Stimulated activated CD4-positive, alpha-beta T cell treated with anti-CD3 and anti-CD28 coated beads, TNF-alpha, amount 100 ng/mL, for 24 hours (primary cell): ENCODE measurements at places on chromosomes 3 and 15.

DNA sequence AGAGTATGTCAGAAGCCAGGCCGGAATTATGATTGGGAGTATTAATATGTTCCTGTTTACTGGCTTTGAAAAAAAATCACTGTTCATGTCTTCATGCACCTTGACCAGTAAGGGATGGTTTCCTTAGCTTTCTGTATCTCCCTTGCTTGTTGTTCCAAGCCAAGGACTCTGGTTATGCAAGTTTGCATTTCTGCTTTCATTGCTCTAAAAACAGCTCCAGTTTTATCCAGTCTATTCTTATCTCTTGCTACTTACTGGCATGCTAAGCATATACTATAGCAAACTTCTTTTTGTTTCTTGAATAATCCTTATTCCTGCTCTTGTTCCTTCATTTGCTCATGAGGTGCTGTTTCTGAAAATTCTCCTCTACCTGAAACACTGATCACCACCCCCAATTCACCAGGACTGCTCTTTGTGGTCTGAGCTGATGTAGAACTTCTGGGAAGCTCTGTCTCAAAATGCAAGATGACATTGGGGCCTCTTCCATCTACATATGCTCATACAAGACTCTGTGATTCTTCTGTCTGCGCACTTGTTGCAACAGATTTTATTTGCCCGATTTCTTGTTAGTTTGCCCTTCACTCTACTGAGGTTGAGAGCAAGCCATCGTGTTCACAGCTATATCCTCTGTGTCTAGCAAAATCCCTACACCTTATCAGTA lies 173.0 kb downstream of the EBLN2 start:
- no peak for DNase-seq

GRCh38 chr3:1462856-1463450 lies 370.1 kb downstream of the CNTN6 start:
- no peak for DNase-seq

DNA sequence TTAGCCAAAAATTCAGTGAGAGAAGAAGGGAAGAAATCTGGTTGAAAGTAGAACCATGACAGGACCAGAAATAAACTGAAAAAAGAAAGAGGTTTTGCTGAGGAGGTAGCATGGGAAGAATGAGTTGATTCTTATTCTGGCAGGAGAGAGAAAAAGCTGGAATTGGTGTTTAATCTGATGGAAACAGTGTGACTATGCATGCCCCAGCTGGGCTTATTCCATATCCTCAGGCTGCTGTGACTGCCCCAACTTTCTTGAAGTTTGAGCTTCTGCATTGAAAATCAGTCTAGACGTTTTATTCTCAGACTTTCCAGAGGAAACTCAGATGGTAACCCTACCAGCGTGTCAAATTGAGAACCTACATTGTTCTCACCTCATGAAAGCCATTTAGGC lies 352.5 kb upstream of the DCBLD2 start:
- no peak for DNase-seq

DNA sequence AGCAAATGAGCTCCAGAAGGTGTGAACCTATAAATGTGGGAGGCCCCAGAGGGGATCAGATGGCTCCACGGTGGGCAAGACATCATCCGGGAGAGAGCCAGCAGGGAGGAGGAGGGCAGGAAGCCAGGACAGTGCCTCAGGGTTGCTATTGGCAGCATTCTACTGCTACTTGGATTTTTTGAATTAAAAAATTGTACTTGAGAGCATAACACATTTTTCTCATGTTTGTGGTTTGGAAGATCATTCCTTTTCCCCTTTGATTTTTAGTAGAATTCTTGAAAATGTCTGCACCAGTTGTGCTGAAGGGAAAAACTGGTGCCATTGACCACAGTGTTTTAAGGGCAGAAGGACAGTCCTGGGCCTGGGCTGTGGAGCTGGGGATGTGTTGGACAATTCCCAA lies 59.2 kb downstream of the LYZL4 start:
- DNase-seq, result no peak

- no peak for DNase-seq
These were observed 677.8 kb upstream of the ROBO1 start for GRCh38 chr3:80445641-80446040.

DNA sequence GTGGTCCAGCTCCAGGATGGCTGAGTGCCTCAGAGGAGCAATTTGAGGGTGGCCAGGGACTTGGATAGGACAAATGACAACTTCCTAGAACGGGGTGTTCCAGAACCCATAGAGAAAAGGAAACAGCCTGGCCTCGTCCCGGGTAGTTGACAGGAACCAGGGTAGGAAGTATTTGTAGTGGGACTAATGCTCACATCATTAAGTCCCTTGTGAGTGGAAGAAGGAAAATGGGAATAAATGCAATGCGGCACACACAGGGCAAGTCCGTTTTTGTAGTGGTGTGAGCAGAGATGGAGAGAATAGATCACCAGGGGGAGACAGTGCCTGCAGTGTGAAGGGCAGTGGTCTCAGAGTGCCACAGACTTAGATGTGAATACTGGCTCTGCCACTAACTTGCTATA lies 19.6 kb downstream of the TIMP4 start:
- DNase-seq, result no peak

DNA sequence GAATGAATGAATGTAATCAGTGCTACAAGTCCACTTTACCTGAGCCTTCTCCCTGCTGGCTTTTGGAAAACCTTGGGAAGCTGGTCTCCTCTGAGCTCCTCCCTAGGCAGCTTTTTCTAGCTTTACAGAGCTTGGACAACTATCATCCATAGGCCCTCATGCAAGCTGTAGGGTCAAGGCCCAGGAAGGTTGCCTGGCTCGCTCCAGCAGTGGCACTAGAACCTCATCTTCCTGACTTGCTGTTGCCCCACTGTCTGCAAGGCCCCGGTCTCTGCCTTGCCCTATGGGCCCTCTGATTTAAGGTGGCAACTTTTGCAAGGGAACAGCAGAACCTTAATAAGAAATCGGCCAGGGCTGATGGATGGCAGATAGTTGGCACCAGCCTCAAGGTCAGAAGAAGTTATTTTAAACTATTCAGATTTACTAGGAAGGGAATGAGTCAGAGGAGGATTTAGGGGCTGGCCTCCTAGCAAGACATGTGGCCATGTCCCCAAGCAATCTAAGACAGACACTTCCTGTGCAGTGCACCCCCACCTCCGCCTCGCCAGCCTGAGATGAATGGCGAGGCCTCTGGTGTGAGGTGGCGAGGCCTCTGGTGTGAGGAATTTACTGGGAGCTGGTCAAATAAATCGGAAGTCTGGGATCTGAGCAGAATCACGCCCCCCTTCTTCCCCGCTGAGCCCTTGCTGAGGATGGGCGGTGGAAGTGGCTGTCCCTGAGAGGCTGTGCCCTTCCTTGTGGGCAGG lies 180.8 kb downstream of the MEGF11 start:
- no peak for DNase-seq

GRCh38 chr3:178112134-178112533 lies 424.1 kb upstream of the KCNMB2 start:
- no peak for DNase-seq

DNA sequence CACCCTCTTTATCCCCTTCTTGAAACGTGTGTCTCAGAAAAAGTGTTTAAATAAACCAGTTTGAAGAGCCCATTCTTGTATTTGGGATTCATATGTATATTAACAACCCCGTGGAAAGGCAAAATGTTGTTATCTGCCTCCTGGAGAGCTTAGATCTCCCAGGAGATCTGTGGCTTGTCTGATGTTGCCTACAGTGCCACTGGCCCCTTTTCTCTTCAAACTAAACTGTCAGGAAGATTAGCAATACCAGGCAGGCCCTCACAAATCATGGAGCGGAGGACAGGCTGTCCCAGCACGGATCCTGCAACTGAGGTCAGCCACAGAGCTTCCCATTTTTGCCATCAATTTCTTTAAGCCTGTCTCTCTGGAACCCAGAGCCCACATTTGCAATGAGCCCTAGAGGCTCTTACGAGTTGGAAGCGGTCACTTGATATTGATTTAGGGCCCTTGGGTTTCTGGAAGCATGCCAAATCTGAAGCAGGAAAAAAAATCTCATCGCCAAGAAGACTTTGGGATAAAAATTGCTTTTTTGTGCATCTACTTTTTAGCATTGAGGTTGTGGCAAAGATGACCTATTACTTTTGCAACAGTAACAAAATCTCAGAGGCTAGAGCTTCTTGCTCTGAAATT lies 234.1 kb downstream of the OPA1 start:
- DNase-seq, result no peak

- no peak for DNase-seq
These were observed 1077.1 kb downstream of the ZPLD1 start for GRCh38 chr3:103511891-103512290.
